ENCODE measurements at places on chromosomes 13 and 19.

DNA sequence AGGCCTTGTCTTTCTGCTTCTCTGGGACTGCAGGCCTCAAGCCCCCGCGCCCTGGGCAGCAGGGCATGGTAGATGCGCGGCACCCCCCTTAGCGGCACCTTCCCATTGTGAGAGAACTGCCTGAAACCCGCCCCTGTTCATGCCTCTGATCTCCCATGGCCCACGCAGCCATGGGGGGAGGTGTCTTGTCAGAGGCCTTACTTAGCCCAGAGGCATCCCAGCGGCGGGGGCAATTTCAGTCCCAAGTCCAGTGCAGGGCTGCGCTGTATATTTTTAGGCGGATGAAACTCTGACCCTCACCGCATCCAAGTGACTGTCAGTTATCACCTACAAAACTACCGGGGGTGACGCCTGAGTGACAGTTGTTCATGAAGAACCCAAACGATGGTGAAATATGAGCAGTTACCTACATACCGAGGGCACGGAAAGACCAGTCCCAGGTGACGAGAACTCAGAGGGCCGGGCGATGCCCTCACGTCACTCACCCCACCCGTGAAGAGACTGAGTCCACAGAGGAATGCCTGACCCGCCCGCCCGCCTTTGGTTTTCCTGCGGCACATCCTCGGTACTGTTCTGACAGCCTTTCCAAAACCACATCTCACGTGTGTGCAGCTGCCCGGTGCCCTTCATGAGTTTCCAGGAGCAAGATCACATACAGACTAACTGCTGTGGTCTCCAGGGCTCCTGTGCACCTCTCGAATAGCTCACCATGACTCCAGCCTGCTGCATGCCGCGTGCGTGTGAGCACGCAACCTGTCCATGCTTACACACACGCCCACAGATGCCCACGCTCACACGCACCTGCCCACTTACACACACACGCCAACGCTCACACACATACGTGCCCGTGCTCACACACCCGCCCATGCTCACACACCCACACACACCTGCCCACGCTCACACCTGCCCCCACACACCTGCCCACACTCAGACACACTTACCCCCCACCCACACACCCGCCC is 14.4 kb downstream of the IL17D start:
- H3K36me3 ChIP-seq = peaks cover 2% of the 10 kb centered on the region
- no peak overlapping the region for H3K4me3 ChIP-seq
- no peak for DNase-seq
- peaks cover 15% of the 10 kb centered on the region for H3K27me3 ChIP-seq

DNA sequence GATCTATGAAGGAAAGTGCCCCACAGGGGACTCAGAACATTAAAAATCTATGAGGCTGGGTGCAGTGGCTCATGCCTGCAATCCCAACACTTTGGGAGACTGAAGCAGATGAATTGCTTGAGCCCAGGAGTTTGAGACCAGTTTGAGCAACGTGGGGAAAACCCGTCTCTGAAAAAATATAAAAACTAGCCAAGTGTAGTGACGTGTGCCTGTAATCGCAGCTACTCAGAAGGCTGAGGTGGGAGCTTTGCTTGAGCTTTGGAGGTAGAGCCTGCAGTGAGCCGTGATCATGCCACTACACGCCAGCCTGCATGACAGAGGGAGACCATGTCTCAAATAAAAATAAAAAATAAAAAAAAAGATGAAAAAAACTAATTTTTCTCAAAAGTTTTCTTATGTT is 1070.6 kb downstream of the PCDH9 start:
- H3K4me1 ChIP-seq = no peaks in the 10 kb centered on the region
- H3K27ac ChIP-seq = no peak overlapping the region
- H3K27me3 ChIP-seq = no peaks in the 10 kb centered on the region
- H3K4me3 ChIP-seq = no peak overlapping the region
- DNase-seq = no peak

DNA sequence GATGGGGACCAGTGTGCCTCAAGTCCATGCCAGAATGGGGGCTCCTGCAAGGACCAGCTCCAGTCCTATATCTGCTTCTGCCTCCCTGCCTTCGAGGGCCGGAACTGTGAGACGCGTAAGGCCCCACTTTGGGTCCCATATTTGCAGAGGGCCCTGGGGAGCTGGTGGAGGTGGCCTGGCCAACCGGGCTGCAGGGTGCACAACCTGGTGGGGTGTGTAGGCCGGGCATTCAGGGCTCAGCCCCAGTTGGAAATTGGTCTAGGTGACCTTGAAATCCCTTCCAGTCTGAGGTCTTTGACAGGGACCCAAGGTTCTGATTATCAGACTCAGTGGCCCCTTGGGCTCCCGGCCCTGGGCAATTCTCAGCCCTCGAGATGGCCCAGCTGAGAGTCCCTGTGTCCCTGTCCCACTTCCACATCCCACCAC is 8.3 kb downstream of the F7 start:
- H3K4me3 ChIP-seq = no peak overlapping the region
- DNase-seq = no peak
- H3K4me1 ChIP-seq = peaks cover 3% of the 10 kb centered on the region
- no peak overlapping the region for H3K27ac ChIP-seq
- no peaks in the 10 kb centered on the region for H3K36me3 ChIP-seq
- peaks cover 4% of the 10 kb centered on the region for H3K27me3 ChIP-seq

DNA sequence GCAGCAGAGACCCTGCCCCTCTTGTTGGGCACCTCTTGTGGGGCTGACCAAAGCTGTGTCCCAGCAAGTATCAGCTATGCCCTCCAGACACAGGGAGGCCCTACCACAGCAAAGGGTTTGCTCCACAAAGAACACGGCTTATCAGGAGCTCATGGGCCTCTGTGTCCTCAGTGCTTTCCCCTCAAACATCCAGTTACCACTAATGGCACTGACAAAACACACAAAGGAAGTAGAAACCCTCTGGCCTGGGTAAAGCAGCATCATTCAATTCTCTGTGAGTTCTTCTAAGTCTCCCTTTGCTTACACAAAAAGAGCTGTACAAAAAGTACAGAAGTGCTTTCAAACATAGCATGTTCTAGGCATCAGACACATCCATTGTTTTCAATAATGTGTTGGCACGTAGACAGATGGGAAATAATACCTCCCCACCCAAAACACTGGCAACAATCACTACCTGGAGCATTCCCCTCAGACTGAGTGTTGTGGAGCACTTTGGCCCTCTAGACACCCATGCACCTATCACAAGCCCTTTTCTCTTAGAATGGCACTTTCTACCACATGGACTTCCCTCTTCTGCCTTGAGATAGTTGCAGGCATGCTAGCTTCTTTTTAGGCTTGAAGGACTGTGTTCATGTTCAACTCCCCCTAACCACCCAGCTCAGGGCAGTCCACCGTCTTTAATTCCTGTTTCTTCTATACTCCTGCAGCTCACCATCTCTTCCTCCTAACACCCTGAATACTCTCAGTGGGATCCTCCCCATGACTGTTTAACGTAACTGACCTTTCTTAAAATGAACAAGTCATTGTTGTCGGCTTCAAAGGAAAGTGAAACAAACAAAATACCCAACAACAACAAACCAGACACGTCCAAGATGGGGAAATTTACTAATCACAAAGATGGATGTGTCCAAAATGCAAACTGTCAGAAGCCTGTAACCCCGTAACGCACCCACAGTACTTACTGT is 43.5 kb downstream of the ATP7B start:
- H3K4me3 ChIP-seq = no peak overlapping the region
- H3K36me3 ChIP-seq = no peaks in the 10 kb centered on the region
- H3K27me3 ChIP-seq = no peaks in the 10 kb centered on the region
- DNase-seq = no peak
- peaks cover 17% of the 10 kb centered on the region for H3K4me1 ChIP-seq

GRCh38 chr19:43747557-43748204 is 7.1 kb downstream of the SMG9 start:
- H3K4me3 ChIP-seq = no peak overlapping the region
- H3K27me3 ChIP-seq = no peaks in the 10 kb centered on the region
- H3K27ac ChIP-seq = no peak overlapping the region
- H3K36me3 ChIP-seq = peaks cover 39% of the 10 kb centered on the region
- H3K4me1 ChIP-seq = peaks cover 22% of the 10 kb centered on the region

DNA sequence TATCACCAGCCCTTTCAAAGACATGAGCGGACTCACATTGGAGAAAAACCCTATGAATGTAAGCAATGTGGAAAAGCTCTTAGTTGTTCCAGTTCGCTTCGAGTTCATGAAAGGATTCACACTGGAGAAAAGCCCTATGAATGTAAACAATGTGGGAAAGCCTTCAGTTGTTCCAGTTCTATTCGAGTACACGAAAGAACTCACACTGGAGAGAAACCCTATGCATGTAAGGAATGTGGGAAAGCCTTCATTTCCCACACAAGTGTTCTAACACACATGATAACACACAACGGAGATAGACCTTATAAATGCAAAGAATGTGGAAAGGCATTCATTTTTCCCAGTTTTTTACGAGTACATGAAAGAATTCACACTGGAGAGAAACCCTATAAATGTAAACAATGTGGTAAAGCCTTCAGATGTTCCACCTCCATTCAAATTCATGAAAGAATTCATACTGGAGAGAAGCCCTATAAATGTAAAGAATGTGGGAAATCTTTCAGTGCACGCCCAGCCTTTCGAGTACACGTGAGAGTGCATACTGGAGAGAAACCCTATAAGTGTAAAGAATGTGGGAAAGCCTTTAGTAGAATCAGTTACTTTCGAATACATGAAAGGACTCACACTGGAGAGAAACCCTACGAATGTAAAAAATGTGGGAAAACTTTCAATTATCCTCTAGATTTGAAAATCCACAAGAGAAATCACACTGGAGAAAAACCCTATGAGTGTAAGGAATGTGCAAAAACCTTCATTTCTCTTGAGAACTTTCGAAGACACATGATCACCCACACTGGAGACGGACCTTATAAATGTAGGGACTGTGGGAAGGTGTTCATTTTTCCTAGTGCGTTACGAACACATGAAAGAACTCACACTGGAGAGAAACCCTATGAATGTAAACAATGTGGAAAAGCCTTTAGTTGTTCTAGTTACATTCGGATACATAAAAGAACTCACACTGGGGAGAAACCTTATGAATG is 17.6 kb downstream of the ZNF791 start:
- no peak overlapping the region for H3K27ac ChIP-seq
- H3K4me1 ChIP-seq = peaks cover 6% of the 10 kb centered on the region
- H3K4me3 ChIP-seq = no peak overlapping the region

DNA sequence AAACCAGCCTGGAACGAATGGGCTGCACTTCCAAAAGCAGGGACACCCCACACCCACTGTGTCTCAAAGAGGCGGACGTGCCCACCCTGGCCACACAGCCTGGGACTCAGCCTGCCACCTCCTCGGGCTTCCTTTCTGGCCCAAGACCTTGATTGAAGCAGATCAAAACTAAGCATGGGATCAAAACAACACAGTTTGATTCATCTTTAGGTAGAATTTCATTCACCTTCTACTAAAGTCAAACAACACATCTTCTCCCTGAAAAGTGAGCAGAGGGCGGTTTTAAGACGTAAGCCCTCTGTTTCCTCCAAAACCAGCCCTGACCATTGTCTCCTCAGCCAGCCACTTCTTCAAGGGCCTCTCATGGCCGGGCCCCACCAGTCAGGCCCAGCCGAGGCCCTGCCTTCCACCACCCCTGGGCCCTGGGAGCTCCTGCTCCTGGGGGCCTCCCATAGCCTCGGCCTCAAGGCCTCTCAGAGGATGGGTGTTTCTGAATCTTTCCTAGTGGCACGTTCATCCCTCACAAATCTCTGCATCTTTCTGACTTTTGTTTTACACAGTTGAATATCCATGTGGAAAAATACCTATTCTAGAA is 6.3 kb upstream of the F10 start:
- no peak for DNase-seq
- H3K4me3 ChIP-seq = no peak overlapping the region
- H3K27me3 ChIP-seq = no peaks in the 10 kb centered on the region
- no peaks in the 10 kb centered on the region for H3K36me3 ChIP-seq

GRCh38 chr13:31878495-31878894 is 139.2 kb downstream of the RXFP2 start:
- H3K4me3 ChIP-seq = no peak overlapping the region
- H3K4me1 ChIP-seq = no peaks in the 10 kb centered on the region
- H3K27me3 ChIP-seq = no peaks in the 10 kb centered on the region
- no peak for DNase-seq
- H3K27ac ChIP-seq = no peak overlapping the region
- H3K36me3 ChIP-seq = no peaks in the 10 kb centered on the region

GRCh38 chr13:92575777-92576176 is 650.8 kb upstream of the GPC6 start:
- no peak for DNase-seq
- no peaks in the 10 kb centered on the region for H3K27me3 ChIP-seq
- no peaks in the 10 kb centered on the region for H3K4me1 ChIP-seq
- H3K4me3 ChIP-seq = no peak overlapping the region

Measured in activated naive CD8-positive, alpha-beta T cell treated with anti-CD3 and anti-CD28 coated beads for 36 hours (primary cell).